Type B pancreatic cell (in vitro differentiated cells): ENCODE measurements at places on chromosomes 12 and 14. TPM values are rescaled to one million over a fixed set of nuclear protein-coding genes. Genes with fewer than 3 reads are reported as not detected.

The TMEM120B gene
- total RNA-seq: 11.3 and 14.0 TPM in 2 replicates

The WIF1 gene
- total RNA-seq: 2.3 and 14.9 TPM in 2 replicates

The FOXN4 gene
- 2.0 and 2.6 TPM in 2 replicates for total RNA-seq

The GPR84 gene
- total RNA-seq: not detected in 2 replicates

The PRKAG1 gene
- 58.7 and 66.3 TPM in 2 replicates for total RNA-seq

The MFAP5 gene
- total RNA-seq: 1.4 and 11.5 TPM in 2 replicates

The TOMM20L gene
- not detected in 2 replicates for total RNA-seq

The TAS2R14 gene
- total RNA-seq: 2.7 and 2.8 TPM in 2 replicates

The INTS13 gene
- 30.3 and 34.1 TPM in 2 replicates for total RNA-seq
